Activated naive CD4-positive, alpha-beta T cell treated with Interleukin-2 at 50 U/mL for 16 hours (primary cell): ENCODE measurements at places on chromosomes 4 and X.

DNA sequence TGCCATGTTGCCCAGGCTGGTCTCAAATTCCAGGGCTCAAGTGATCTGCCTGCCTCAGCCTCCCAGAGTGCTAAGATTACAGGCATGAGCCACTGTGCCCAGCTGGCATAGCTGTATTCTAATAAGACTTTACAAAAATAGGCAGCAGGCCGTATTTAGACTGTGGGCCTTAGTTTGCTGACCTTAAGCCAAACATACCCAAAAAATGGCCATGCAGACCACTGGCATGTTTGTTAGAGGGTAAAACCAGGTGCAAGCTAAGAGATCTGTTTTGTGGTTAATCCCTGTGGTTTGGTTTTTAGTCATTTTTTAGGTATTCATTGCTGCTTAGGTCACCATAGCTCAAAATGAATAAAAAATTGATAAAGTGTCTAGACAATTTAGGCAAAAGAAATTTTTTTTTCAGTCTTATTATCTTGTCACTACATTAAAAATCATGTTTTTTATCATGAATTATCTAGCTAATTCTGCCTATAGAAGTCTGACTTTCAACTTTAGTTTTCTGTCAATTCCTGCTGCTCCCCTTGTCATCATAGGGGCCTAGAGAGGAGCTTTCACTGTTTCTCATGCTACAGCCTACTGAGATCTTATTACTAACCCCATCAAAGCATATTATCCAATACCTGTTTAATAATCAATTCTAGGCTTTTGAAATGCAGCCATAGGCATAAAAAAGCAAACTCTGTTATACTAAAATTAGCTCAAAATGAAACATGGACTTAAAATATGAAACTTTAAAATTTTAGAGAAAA lies 7.5 kb upstream of the SPINK2 start:
- DNase-seq = no peak

DNA sequence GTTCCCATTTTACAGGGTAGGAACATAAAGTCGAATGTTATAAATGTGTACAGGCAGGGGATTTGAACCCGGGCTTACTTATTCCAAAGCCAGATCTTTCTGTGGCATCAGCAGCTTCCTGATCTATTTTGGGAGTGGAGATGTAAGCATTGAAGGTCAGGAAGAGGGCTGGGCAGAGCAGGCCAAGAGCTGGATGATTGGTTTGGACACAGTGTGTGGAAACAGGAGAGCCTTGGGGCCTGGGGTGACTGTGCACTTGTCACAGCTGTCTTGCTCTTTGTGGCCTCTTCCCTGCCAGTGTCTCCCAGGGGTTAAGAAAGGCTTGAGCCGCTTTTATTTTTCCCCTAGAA lies 127.9 kb upstream of the ENPP6 start:
- no peak for DNase-seq

- DNase-seq = no peak
These were observed 92.5 kb downstream of the PARM1 start for GRCh38 chr4:75025431-75025830.

GRCh38 chrX:10052906-10053625 lies 85.9 kb downstream of the CLDN34 start:
- no peak for DNase-seq

DNA sequence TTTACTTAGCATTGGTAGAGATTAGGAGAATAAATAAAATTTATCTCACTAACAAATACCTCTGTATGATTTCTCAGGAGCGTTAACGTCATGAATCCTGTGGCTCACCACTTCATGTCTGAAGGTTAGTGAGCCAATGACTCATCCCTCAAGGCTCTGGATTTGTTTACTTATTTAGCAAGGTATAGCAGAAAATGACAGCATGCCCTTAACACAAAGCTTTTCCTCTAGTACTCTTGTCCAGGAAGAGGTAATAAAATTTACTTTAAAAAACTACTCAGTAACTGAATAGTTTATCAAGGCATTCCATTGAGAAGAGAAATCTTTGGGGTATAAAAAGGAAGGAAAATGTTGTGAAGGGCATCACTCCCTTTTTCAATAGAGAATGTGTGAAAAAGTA lies 823.8 kb downstream of the CCSER1 start:
- no peak for DNase-seq

DNA sequence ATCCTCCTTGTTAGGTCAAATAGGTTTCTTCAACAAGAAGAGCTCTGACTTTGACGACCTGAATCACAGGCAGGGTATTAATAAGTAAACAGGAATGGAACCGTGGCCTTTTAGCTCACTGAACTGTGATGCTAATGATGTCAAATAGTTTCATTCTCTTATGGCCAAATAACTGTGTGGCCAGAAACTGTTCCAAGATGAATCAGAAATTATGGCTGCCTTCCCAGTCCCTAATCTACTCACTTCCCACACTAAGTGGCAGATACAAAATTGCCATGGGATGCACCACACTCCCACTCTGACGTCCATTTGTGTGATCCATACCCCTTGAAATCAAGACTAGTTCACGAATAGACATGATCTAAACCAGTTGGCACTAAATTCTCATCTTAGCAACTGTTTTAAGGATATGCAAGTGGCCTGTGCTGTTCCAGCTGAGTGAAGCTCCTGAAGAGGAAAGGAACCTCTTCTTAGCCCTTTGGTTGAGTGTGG lies 455.4 kb downstream of the IL15 start:
- no peak for DNase-seq
